NCI-H1417 (cell line): ENCODE measurements at places on chromosomes 2 and 18.

GRCh38 chr2:110097506-110098220 lies 18.0 kb downstream of the MALL start:
- no peak for DNase-seq

GRCh38 chr2:129396980-129397599 lies 582.4 kb upstream of the RAB6C start:
- DNase-seq: peak; percentile 54

GRCh38 chr18:6537475-6537874 lies 122.8 kb upstream of the L3MBTL4 start:
- no peak for DNase-seq

- no peak for DNase-seq
These were observed 262.7 kb upstream of the FN1 start for GRCh38 chr2:215698566-215698965.

GRCh38 chr18:5253910-5254309 lies 41.6 kb downstream of the ZBTB14 start:
- DNase-seq: no peak

- no peak for DNase-seq
These were observed 68.2 kb downstream of the LRATD1 start for GRCh38 chr2:14700753-14701152.

GRCh38 chr18:32040936-32041335 lies 22.3 kb downstream of the RNF125 start:
- DNase-seq: no peak

DNA sequence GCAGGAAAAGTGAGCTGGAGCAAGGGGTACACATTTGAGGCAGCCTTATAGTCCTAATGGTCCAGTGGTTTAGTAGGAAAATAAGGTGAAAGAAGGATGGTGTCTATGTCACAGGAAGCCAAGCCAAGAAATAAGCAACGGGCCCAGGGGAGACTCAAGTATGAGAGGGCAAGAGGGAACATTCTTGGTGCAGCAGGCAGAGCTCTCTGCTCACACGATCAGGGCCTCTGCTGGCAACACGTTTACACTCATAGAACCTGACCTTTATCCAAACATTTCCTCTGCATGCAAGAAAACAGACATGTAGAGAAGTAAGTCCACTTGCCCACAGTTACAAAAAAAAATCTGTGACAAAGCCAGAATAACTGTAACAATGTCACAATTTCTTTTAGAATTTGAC lies 32.6 kb upstream of the LRRC30 start:
- DNase-seq: no peak

GRCh38 chr2:238476258-238476657 lies 49.5 kb downstream of the ASB1 start:
- DNase-seq: no peak

DNA sequence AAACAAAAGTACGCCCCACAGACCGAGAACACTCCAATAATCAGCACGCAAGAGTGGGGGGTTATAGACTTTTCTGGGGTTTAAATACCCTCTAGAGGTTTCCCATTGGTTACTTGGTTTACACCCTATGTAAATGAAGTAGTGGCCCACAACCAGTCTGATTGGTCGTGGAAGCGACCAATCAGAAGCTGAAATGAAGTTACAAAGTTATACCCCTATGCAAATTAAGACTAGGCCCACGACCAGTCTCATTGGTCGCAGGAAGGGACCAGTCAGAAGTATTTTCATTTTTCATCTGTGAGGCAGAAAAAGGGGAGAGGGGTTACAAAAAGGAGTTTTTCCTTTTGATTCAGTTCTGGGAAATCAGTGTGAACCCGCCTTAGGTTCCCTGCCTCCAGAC lies 55.3 kb upstream of the YWHAQ start:
- no peak for DNase-seq

DNA sequence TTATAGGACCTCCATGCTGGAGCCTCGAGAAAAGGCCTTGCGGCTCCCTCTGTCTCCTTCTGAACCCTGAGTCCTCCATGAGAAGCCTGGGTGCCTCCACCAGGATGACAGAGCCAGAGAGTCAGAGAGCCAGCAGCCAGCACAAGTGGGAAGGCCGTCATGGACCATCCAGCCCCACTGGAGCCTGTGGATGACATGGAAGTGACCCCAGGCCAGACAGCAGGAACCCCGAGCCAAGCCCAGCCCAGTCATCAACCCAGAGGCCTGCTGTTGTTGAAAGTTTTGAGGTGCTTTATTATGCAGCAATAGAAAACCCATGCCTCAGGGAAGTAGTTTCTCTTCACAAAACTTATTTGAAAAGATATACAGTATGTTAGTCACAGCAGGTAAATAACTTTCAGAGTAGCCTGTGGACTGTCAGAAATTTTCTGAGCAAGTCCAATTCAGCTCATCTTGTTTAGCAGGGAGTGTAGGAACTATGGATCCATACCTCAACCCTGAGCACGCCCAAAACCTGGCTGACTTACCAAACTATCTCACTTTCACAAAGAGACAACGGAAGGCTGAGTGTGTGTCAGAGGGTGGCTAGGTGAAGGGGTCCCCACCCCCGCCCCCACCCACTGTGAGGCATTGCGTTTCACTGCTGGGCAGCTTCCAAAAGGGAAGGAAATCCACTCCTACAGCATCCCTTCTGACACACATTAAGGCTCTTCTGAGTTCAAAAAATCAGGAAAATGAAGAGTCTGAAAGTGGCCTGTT lies 79.9 kb upstream of the NDUFV2 start:
- no peak for DNase-seq

DNA sequence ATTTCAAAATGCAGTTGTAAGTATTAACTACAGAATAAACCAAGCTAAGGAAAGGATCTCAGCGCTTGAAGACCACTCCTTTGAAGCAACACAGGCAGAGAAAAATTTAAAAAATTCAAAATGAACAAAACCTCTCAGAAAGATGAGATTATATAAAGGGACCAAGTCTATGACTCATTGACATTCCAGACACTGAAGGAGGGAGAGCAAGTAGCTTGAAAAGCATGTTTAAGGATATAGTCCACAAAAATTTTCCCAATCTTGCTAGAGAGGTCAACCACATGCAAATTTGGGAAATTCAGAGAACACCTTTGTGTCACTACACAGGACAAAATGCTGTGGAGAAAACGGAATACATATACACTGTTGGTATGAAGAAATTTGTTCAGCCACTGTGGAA lies 112.6 kb upstream of the MC4R start:
- DNase-seq: no peak

- DNase-seq: peak; percentile 51
These were observed 37.4 kb downstream of the ACTR2 start for GRCh38 chr2:65264821-65265670.

DNA sequence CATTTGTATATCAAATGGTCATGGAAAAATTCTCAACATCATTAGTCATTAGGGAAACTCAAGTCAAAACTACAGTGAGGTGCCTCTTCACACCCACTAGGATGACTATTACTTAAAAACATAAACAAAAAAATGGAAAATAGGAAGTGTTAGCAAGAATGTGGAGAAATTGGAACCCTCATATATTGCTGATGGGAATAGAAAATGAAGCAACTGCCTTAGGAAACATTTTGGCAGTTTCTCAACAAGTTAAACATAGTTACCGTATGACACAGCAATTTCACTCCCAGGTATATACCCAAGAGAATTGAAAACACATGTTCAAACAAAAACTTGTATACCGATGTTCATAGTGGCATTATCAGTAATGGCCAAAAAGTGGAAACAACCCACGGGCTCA lies 18.1 kb upstream of the CYP26B1 start:
- no peak for DNase-seq

DNA sequence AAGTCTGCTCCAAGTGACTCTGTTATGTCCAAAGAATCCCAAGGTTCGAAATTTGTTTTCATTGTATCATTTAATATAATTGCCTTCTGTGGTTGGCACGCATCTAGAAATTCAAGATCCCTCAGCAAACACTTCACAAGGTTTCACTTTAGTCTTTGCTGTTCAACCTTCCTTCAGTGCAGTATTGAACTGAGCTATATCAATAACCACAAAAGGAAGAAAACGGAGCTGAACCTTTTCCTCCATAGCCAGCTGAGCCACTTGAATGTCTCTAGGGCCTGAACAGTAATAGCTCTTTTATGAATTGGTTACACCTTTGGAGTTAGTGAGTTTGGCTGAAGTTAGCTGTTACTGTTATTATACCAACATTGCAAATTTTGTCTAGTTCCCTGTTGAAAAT lies 357.7 kb upstream of the HNRNPA3 start:
- DNase-seq: peak; percentile 11

DNA sequence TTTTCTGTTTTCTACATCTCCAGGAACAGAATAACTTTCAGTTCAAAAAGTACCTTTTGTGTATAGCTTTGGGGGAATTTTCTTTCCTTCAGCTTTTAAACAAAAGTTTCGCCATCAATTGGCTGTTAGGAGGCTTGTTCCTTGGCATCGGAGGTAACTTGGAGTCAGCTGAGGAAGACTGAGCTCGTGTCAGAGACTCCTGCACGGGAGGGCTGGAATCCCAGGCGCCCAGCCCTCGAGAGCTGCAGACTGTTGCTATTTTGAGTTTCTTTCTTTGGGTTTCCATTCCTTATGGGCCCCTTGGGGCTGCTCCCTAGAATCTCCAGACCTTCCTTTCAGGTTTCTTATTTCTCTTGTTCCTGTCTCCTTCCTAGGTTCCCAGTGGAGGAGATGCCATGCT lies 8.1 kb downstream of the EMILIN2 start:
- no peak for DNase-seq

- peak; percentile 6 for DNase-seq
These were observed 17.9 kb downstream of the DAW1 start for GRCh38 chr2:227889336-227889735.

GRCh38 chr2:105674401-105674800 lies 70.3 kb upstream of the NCK2 start:
- DNase-seq: no peak

DNA sequence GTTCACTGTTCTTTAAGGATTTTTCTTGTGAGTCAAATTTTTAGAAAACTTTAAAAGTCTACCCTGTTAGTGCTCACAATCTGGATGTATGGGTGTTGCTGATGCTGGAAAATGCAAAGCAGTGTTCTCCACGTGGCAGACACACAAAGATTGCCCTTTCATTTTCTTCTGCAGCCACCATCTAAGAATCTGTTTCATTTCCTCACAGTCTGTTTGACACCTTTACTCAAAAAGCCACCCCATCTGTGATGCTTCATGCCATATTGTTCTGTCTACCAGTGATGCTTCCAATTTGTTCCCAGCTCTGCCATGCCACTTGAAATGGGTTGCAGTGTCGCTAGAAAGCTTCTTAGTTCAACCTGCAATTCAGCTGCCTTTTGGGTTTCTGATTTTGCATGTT lies 464.2 kb upstream of the UBE2E3 start:
- DNase-seq: no peak

- DNase-seq: no peak
These were observed 18.7 kb downstream of the ARHGAP25 start for GRCh38 chr2:68753318-68753717.

DNA sequence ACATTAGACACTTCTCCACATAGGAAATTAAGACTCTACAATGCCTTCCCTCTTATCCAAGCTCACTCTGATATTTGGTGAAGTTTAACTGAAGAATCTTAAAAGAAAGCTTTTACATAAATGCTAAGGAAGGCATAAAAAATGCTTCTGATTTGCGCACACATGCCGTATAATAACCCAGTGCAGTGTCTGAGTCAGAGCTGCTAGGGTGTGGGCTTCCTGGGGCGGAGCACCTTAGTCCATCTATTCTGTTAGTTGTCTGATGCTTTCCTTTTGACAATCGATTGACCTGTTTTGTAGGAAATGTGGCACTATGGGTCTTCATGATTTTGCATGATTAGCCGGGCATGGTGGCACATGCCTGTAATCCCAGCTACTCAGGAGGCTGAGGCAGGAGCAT lies 231.5 kb downstream of the AFF3 start:
- DNase-seq: no peak

- peak; percentile 12 for DNase-seq
These were observed 77.7 kb upstream of the IGFBP5 start for GRCh38 chr2:216773072-216773471.

GRCh38 chr18:8052237-8052701 lies 485.2 kb downstream of the PTPRM start:
- DNase-seq: peak; percentile 65

GRCh38 chr2:101795033-101795432 lies 97.5 kb downstream of the MAP4K4 start:
- no peak for DNase-seq

- no peak for DNase-seq
These were observed 21.7 kb downstream of the TET3 start for GRCh38 chr2:74006459-74006858.

- DNase-seq: no peak
These were observed 58.2 kb downstream of the RPRM start for GRCh38 chr2:153420394-153420793.

DNA sequence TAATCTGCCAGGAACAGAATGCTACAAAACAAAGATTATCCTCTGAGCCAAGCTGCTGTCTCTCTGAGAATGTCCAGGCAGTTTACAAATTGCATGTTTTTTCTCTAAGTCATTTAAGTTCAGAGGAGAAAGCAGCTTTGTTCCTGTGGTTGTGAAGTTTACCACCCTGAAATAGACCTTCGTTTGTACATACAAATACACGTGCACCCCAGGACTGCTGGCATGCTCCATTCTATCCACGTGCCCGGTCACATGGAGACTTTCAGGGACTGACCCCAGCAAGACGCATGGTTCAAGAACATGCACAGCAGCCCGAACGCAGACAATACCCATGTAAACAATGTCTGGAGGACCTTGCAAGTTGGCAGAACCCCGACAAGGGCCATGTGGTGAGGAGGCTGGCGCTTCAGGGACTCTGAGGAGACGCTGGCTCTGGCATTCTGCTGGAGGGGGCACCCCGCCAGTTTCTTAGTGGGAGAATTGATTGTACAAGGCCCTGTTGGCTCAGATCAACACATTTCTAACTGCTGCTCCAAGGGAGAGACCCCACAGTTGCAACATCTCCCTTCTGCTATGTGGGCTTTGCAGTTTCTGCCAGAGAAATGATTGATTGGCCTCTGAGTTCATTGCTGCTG lies 33.3 kb downstream of the FAM178B start:
- no peak for DNase-seq

DNA sequence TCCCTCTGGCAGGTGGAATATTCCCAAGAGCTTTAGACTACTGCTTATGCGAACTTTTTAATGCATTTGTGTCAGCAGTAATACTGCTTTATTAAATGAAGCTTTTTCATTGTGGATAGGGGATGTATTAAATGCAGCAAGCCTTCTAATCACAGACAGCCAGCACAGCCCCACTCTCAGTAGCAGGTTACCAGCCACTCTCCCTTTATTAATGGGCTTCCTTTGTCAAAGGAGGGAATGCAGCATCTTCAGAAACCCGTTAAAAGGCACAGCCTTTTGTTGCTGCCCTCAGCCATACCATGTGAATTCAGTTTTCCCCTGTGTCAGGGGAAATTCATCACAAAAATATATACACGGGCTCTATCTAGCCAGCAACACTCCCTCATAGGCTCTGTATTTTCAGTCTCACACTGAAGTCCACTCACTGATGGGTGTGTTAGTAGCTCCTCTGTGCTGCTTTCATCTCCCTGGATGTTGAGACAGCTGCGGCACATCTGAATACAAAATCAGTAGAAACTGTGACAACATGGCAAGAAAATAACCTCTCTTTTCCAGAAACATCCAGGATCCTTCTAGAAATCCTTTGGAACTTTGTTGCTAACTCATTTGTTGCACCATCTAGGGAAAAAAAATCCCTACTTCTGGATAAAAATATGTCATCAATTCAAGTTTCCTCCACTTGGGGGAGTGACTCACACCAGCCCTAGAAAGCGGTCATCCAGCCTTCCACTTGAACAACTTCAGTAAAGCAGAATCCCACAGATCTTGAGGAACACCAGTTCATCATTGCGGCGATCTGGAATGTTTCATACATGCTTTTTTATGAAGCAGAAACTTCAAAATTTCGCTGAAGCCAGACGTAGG lies 48.4 kb downstream of the LRRTM1 start:
- DNase-seq: no peak
